Stimulated activated CD8-positive, alpha-beta memory T cell treated with anti-CD3 and anti-CD28 coated beads, Interleukin-2, amount 100 ng/mL, for 1 hour (primary cell): ENCODE measurements at places on chromosomes 13 and 19.

- no peak for DNase-seq
These were observed 12.2 kb downstream of the MRPS31 start for GRCh38 chr13:40758811-40759210.

DNA sequence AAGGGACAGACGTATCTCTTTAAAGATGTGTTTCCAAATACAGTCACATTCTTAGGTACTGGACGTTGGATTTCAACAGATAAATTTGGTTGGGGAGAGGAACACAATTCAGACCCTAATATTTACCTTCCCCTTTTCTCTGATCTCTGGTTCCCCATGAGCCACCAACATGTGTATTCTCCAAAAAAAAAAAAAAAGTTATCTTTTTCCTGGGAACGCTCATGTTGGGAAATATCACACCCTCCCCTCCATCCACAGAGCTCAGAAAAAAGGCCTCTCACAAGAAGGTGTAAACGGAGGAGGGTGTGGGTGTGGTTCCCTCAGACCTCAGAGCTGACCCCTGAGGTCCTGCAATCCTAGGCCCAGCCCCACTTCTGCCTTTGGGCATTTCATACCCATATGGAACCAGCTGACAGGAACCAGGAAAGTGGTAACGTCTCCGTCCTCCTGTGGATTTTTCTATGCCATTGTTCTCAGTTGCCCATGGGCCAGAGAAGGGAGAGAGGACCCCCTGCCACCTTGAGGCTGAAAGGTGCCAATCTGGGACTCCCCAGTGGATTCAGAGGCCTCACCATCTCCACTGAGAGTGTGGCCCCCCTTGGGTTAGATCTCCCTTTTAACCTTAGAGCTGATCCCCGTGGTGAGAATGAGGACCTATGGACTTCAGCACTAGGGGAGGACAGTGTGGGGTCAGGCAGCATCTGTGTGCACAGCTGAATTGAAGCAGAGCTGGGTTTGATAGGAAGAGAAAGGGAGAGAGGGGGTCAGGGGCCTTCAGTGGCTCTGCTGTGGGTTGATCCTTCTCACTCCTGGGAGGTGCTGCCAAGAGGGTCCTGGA, 8.4 kb upstream of the SIGLEC12 start:
- DNase-seq = no peak

- no peak for DNase-seq
These were observed 21.9 kb upstream of the EVI5L start for GRCh38 chr19:7808108-7808507.

DNA sequence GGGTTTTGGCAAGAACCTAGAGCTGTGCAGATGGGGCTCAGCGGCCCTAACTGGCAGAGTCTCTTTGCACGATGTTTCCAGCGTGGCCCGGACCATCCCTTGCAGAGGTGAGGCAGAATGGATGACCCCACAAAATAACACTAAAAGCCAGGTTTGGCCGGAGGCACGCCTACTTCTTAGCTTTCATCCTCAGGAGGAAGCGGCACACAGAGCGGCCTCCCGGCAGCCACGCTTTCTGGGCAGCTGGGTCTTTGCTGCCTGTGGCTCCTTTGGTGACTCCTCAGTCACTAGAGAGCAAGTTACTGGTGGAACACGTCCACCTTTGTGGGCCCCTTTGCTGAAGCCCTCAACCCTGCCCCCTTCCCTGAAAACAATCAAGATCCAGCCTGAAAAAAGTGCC, 25.2 kb downstream of the TEX29 start:
- no peak for DNase-seq

GRCh38 chr19:54029930-54030490, 33.7 kb downstream of the VSTM1 start:
- peak; percentile 31 for DNase-seq

- no peak for DNase-seq
These were observed 16.5 kb downstream of the KLK4 start for GRCh38 chr19:50894478-50895356.

DNA sequence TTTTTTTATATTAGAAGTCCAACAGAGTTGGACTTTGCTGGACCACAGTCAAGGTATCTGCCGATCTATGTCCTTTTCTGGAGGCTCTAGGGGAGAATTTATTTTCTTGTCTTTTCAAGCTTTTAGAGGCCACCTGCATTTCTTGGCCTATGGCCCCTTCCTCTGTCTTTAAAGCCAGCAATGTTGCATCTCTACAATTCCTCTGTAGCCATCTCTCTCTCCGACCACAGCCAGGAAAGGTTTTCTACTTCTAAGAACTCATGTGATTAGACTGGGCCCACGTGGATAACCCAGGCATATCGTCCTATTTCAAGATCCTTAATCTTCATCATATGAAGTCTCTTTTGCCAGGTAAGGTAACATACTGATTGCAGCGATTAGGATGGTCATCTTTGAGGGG, 43.5 kb upstream of the RGCC start:
- DNase-seq = no peak

DNA sequence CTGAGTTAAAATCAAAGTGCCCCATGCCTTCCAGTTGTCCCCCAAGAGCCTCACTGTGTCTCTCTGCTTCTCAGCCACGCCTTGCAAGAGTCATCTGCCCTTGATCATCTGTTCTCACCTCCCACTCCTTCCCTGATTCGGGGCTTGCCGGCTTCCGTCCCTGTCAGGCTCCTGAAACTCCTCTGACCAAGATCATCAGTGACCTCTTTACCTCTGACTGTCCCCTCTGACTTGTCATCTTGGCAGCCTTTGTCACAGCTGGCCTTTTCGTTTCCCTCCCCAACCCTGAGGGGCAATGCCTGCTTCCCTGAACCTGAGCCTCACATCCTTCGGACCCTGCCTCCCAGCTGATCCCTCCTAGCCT, 66.3 kb downstream of the MAP4K1 start:
- no peak for DNase-seq

DNA sequence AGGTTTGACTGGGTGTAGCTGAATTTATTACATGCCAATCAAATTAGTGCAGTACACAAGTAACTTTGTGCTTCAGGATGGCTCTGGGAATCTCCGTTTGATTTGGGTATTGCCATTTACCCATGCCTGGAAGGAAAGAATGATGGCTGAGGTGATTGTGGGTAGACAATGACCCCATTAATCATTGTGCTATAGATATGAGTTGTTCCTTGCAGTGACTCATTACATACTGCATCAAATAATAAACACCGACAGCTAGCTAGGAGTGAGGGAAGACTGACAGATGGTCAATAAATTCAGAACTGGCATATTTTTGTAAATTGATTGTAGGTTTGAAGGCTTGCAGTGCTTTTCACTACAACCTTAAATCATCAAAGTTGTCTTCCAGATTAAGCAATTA, 1069.5 kb downstream of the DIAPH3 start:
- DNase-seq = no peak

GRCh38 chr19:16157601-16158000, 14.1 kb downstream of the HSH2D start:
- DNase-seq = no peak

GRCh38 chr19:10740798-10741197, 22.9 kb downstream of the DNM2 start:
- no peak for DNase-seq

DNA sequence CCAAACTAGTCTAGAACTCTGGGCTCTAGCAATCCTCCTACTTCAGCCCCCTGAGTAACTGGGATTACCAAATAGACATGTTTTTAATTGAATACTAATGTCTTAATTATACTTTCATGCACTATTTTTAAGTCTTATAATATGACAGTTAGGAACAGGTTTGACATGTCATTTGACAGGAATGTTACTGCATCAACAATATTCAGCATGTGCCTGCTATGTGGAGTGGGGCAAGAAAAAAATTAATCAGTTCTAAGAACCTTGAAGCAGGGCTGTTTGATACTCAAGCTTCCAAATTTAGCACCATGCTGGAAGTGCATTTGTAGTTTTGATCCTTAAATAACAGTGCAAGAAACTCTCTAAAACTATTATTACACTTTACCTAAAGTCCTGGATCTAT, 265.3 kb downstream of the MZT1 start:
- DNase-seq = no peak
